ENCODE measurements at places on chromosomes 16 and 17. TPM values are rescaled to one million over a fixed set of nuclear protein-coding genes. Genes with fewer than 3 reads are reported as not detected.

DNA sequence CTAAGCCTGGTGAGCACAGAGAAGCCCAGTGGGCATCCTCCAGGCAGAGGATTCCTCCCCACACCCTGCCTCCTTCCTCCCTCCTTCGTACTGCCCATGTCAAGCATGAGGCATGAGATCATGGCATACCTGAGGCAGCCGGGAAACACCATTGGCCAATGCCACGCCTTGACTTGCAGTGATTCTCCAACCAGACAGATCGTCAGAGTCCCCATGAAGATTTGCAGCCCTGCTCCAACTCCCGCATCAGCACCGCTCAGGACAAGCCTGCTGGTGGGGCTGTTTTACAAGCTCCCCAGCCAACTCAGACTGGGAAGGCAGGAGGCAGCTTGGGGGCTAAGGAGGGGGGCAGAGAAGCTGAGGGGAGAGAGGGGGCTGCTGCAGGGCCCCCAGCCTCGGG lies 2.9 kb upstream of the KRT16 start:
- DNase-seq, result no peak
- no peak overlapping the region for H3K27ac ChIP-seq
- no peaks in the 10 kb centered on the region for H3K36me3 ChIP-seq
- H3K27me3 ChIP-seq, result no peaks in the 10 kb centered on the region

Gene RGS11
- total RNA-seq, result not detected

DNA sequence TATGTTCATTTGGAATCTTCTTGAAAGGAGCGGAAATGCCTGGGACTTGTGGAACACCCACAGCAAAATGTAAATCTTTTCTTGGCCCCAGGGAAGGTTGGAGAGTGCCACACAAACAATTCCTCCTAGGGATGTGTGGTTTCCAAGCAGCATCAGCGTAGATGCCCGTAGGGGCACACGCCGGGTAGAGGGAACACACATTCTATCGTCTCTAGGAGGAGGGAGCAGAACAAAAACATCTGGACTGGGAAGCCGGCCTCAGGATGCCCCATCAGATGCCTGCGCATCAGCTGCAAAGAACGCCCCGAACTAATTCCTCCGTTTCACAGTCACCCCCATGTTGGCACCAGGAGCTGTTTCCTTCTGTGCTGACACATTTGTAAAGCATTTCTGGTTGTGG lies 357.9 kb upstream of the ZFHX3 start:
- H3K4me3 ChIP-seq, result no peak overlapping the region
- DNase-seq, result no peak
- H3K27ac ChIP-seq, result no peak overlapping the region
- no peaks in the 10 kb centered on the region for H3K27me3 ChIP-seq
- H3K36me3 ChIP-seq, result no peaks in the 10 kb centered on the region

DNA sequence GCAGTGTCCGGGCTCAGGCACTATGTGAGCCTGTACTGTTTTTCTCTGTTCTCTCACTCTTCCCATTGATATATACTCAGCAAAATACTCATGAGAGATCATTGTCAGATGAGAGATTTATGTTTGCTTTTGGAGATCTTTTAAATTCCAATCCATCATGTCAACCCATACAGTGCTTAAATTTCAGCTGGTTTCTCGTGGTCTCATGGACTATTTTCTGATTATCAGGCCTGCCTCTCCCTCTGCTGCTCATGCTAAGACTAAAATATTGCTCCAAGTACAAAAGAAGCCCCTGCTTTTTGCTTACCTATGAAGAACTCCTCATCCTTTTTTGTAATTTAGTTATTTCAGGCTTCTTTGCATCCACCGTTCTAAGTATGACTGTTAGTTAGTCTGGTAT lies 547.2 kb downstream of the KCNJ2 start:
- no peak overlapping the region for H3K4me3 ChIP-seq
- no peak for DNase-seq
- no peaks in the 10 kb centered on the region for H3K36me3 ChIP-seq
- H3K27me3 ChIP-seq, result no peaks in the 10 kb centered on the region

DNA sequence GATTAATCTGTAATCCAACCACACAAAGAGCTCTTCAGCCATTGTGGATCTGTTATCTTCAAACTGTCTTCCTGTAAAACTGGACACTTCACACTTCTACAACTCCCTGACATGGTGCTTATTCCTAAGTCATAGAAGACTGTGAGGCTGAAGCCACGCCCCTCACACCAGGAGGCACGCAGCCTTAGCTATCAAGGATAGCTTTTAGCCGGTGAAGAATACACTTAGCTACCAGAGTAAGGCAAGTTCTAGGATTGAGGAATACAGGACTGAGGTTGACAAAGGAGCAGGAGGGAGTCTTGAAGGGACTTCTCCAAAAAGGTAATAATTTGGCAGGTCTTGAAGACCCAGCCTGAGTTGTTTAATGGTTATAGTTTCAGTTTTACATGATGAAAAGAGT lies 79.8 kb upstream of the GAS7 start:
- no peak overlapping the region for H3K4me3 ChIP-seq
- no peak overlapping the region for H3K27ac ChIP-seq
- no peaks in the 10 kb centered on the region for H3K4me1 ChIP-seq
- H3K36me3 ChIP-seq, result no peaks in the 10 kb centered on the region

Gene PSMB3
- total RNA-seq, result 109 TPM

Gene SLC16A6
- total RNA-seq, result 3.8 TPM

Gene CNGB1
- not detected for total RNA-seq

DNA sequence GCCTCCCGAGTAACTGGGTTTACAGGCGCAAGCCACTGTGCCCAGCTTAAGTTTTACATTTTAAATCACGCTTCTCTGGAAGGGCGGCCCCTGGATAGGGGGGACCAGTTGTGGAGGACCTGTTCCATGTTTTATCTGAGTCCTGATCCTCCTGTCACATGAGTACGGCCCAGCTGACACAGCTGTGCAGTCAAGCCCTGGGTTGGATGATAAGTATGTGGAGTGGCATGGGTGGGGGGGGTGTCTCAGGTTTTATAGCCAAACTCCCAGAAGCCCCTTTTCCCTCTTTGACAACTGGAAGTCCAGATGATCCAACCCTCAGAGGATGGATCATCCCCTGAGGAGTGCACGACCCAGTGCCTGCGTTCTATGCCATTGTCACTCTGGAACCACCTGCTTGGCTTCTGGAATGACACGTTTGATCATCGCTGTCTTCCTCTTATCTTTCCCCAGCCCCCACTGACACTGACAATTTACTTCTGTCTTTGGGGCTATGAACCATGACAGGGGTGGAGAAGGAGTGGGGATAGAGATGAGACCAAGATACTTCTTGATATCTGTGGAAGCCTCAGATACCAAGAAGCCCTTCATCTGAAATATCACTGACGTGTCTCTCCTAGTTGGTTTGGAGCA lies 191.2 kb downstream of the MSI2 start:
- H3K4me3 ChIP-seq, result no peak overlapping the region
- no peaks in the 10 kb centered on the region for H3K27me3 ChIP-seq
- no peaks in the 10 kb centered on the region for H3K36me3 ChIP-seq
- DNase-seq, result peak; percentile 45

DNA sequence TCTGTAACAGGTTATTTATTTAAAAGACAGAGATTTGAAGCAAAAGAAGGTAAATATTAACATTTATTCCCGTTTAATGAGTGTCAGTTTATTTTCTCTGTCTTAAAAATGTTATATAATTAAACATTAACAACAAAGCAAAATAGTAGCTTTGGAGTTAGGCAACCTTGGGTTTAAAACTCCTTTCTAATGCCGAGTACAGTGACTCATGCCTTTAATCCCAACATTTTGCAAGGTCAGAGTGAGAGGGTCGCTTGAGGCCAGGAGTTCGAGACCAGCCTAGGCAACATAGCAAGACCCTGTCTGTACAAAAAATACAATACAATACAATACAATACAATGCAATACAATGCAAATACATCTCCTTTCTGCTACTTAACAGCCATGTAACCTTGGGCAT lies 128.7 kb downstream of the CHD9 start:
- no peak overlapping the region for H3K27ac ChIP-seq
- no peaks in the 10 kb centered on the region for H3K4me1 ChIP-seq
- H3K4me3 ChIP-seq, result no peak overlapping the region
- peaks cover 6% of the 10 kb centered on the region for H3K36me3 ChIP-seq

Gene CA5A
- 0.27 TPM for total RNA-seq

- H3K27me3 ChIP-seq, result no peaks in the 10 kb centered on the region
- peak overlapping the region; percentile 92 for H3K27ac ChIP-seq
- peaks cover 27% of the 10 kb centered on the region for H3K4me1 ChIP-seq
- peaks cover 26% of the 10 kb centered on the region for H3K36me3 ChIP-seq
Measured at GRCh38 chr16:89720551-89720812, 216 bp downstream of the VPS9D1 start.

- peaks cover 32% of the 10 kb centered on the region for H3K36me3 ChIP-seq
- peaks cover 22% of the 10 kb centered on the region for H3K4me1 ChIP-seq
- peak overlapping the region; percentile 73 for H3K4me3 ChIP-seq
- no peak for DNase-seq
Measured at GRCh38 chr16:2206420-2206779, 1.1 kb downstream of the MLST8 start.

GRCh38 chr16:64865069-64865696 lies 256.7 kb downstream of the CDH11 start:
- no peak overlapping the region for H3K27ac ChIP-seq
- no peaks in the 10 kb centered on the region for H3K36me3 ChIP-seq
- no peak overlapping the region for H3K4me3 ChIP-seq
- H3K27me3 ChIP-seq, result no peaks in the 10 kb centered on the region
- no peaks in the 10 kb centered on the region for H3K4me1 ChIP-seq
- DNase-seq, result no peak

GRCh38 chr17:72299100-72299499 lies 178.3 kb downstream of the SOX9 start:
- no peak overlapping the region for H3K4me3 ChIP-seq
- DNase-seq, result no peak
- H3K27ac ChIP-seq, result no peak overlapping the region
- H3K36me3 ChIP-seq, result no peaks in the 10 kb centered on the region
